Choroid plexus epithelial cell (primary cell): ENCODE measurements at places on chromosomes 2 and 18.
A peak's percentile ranks its signal among the peaks of the same experiment; 100 is the strongest.

DNA sequence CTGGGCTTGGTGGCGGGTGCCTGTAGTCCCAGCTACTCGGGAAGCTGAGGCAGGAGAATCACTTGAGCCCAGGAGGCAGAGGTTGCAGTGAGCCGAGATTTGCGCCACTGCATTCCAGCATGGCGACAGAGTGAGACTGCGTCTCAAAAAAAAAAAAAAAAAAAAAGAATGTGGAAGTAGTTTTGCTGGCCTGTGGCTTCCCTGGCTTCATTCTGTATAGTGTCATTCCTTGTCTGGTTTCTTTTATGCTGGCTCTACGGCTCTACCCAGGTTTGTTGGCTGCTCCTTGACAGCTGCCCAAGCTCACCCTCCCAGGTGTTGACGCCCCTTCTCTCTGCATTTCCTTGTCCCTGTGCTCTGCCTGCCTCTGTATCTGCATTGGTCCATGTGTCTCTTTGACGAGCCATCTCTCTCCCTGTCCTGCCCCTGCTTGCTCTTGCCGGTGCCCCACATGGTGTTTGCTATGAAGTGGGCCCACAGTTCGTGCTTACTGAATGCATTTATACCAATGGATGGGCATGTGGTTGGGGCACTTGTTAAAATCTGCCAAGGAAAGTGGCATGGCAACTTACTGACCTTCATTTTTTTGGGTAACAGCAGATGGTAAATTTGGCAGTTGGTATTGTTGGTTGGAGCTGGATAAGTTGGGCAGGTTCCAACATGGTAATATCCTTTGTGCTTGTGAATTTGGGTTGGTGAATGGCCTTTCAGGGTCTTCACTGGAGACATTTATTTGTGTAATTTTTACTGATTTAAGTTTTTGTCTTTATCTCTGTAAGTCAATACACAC is 113.9 kb downstream of the MAP4K4 start:
- DNase-seq: no peak

GRCh38 chr2:221501210-221501882 is 70.8 kb downstream of the EPHA4 start:
- peak; percentile 65 for DNase-seq

DNA sequence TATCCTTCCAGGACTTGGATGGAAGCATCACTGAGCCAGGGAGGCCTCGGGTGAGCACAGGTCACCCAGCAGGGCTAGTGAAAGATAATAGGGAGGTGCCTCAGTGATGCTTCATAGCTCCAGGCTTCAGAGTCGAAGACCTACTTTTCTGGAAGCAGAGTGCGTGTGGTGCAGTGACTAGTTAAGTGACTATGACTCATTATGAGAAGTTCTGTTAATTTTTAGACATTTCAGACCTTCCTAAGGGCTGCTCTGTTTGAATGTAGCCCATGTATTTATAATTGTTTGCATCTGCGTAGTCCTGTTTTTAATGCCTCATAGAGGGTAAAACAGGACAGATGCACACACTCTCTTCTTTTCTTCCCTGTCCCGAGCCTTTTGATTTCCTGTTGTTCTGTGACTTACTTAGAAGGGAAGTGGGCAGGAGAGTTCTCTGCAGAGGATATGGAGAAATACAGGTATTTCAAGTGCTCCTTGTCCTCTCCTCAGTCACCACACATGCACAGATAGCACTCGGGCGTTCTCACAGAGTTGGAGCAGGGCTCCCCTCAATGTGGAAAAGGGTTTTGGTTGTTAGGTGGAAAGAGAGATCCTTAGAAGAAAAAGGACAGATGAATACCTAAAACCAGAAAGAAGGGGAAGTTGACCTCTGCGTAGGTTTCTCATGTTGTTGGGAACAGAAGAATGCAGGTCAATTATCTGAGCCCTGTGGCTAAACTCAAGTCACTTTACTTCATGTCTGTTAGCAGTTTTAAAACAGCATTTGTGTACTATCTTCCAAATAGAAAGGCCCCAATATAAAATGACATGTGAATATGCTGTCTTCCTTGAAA is 34.7 kb downstream of the RALB start:
- DNase-seq: peak; percentile 72

- peak; percentile 72 for DNase-seq
These were observed 66.8 kb upstream of the ASAP2 start for GRCh38 chr2:9139491-9140443.

- DNase-seq: no peak
These were observed 90.3 kb upstream of the PHLPP1 start for GRCh38 chr18:62625019-62625418.

DNA sequence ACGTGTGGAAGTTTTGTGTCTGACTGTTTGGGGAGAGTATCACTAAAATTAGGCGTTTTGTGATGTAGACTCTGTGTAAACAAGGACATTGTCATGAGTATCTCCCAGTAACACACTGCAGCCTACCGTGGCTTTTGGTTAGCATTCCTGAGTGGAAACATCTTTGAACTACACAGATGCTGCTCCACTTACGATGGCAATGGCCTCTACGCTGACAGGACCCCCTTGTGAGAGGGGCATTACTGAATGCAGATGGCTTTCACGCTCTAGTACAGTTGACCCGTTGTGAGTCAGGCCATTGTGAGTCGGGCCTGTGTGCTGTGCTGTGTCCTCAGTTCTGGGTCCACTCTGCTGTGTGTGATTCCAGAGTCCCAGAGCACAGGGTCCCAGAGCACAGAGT is 34.4 kb upstream of the ADNP2 start:
- DNase-seq: peak; percentile 19

- peak; percentile 57 for DNase-seq
These were observed 58.8 kb upstream of the SIX2 start for GRCh38 chr2:45067859-45068570.

GRCh38 chr18:56168049-56168781 is 470.2 kb downstream of the TXNL1 start:
- peak; percentile 59 for DNase-seq

GRCh38 chr2:8821276-8822217 is 15.9 kb downstream of the KIDINS220 start:
- peak; percentile 80 for DNase-seq

- DNase-seq: no peak
These were observed 63.1 kb downstream of the CABYR start for GRCh38 chr18:24201699-24202687.

DNA sequence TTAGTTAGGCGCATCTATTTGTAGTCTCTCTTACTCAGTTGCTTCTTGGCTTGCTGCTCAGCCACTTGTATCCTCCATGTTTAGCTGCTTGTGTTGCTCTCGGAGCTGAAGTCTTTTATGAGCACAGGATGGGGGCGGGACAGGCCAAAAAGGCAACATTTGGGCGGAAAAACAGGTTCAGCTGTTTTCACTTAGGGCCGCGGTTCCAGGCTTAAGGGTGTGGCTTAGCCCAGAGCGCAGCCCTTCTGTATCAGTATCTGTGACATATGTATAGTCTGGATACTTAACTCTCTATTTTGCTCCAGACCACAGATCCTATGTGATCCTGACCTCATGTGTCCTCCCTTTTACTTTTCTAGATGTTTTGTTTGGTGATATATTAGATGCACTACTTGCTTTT is 763.5 kb downstream of the SUCLG1 start:
- DNase-seq: no peak

- DNase-seq: no peak
These were observed 169.6 kb downstream of the LRRTM1 start for GRCh38 chr2:80135001-80135400.

DNA sequence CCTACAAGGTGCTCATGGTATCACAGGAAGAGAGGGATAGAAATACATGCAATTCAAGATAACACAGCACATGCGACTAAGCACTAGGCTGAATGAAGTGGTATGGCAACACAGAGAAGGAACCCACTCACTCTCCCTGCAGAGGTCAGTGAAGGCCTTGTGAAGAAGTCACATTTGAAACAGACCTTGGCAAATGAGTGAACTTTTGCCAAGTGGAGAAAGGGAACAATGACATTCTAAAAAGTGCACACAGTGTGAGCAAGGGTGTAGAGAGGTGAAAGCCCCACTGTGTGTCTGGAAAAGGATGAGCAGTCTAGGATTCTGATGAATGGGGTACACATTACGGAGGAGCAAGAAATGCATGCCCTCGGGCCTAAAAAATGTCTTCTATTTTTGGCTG is 23.3 kb downstream of the KLF7 start:
- DNase-seq: no peak

- peak; percentile 84 for DNase-seq
These were observed 419.7 kb upstream of the TNP1 start for GRCh38 chr2:217279556-217279955.

GRCh38 chr18:45844938-45845337 is 19.5 kb downstream of the SIGLEC15 start:
- no peak for DNase-seq

DNA sequence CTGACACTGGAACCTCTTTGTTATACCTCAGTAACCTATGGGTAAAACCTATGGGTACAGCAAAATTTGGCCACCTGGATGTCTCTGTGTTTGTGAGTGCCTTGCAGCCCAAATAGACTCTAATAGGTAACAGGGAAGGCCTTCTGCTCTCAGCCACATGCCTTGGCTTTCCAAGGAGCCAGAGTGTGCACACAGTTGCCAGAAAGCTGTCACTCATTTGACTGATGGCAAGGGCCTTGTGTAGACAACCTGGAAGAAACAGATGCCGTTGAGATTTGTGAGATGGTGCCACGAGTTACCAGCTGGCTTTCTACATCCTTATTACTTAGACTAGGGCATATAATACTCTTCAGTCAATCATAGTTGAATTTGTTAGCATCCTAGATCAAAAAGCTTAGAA is 90.1 kb upstream of the RAB12 start:
- DNase-seq: no peak

DNA sequence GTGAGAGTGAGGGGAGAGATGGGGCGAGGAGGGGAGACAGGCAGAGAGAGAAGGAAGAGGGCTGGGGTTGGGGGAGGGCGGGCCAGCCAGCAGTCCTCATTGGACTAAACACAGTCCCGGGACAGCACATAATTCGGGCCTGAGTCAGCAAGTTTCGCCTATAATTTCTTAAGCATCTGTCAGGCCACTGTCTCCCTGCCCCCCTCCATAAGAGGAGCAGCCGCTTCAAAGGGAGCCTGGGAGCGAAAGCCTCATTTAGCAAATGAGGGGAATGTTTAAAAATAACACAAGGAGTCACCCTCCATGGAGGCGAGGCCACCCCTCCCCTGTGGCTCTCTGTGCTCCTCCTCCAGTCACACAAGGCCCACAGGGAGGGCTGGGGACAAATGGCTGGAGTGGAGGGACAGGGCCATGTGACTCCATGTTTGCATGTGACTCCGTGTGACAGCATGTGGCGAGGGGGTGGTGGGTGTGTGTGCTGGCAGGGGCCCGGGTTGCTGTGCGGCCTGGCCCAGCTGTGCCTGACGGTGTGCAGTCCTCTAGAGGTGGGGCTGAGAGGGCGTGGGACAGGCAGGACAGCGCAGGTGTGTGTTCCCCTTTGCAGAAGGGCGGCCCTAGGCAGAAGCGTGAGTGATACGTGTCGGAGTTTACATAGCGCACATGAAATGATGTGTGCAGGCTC is 162.4 kb downstream of the CELF4 start:
- DNase-seq: peak; percentile 30

DNA sequence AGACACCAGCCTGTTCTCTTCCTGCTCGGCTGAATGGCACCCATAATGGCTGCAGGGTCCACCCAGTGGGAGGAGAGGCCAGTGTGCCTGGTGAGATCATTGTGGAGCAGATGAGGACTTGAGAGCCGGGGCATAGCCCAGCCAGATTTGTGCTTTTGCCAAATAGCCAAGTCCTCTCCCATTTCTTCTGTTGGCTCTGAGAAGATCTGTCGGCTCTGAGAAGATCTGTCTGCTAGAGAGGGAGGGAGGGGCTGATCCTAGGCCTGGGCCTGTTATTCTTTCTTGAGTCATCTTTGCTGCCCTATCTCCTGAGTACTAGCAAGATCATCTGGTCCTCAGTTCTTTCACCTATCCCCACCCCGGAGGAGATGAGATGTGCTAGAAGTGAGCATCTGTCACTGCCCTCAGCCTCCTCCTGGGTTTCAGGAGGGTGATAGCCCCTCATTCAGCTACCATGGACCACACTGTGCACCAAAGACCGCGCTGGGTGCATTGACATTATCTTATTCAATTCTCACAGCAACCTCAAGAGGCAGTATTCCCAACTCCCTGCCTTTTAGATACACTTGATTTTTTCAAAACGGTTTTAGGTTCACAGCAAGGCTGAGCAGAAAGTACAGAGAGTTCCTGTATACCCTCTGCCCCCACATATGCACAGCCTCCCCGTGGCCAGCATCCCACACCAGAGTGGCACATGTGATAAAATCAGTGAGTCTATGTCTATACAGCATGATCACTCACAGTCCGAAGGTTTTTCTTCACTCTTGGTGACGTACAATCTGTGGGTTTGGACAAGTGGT is 98.6 kb downstream of the CAPN13 start:
- peak; percentile 58 for DNase-seq

DNA sequence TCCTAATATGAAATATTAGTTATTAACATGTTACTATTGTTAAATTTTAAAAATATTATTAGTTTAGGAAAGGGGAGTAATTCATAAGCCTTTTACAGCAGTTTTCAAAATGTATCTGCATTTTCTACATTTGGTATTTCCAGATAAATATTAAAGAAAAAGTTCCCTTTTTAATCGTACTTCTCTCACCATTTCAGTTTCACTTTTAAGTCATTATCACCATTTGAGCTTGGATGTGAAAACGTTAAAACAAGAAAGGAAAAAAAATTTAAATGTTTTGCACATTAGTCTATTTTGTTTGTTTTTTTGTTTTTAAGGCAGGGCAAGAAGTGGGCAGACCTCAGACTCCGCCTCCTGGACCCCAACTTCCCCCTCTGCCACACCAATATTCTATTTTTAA is 3.3 kb upstream of the SRSF7 start:
- DNase-seq: no peak

- no peak for DNase-seq
These were observed 225.7 kb downstream of the TCF4 start for GRCh38 chr18:55362303-55362702.

- DNase-seq: peak; percentile 17
These were observed 44.1 kb downstream of the ZNF385B start for GRCh38 chr2:179817181-179817841.

DNA sequence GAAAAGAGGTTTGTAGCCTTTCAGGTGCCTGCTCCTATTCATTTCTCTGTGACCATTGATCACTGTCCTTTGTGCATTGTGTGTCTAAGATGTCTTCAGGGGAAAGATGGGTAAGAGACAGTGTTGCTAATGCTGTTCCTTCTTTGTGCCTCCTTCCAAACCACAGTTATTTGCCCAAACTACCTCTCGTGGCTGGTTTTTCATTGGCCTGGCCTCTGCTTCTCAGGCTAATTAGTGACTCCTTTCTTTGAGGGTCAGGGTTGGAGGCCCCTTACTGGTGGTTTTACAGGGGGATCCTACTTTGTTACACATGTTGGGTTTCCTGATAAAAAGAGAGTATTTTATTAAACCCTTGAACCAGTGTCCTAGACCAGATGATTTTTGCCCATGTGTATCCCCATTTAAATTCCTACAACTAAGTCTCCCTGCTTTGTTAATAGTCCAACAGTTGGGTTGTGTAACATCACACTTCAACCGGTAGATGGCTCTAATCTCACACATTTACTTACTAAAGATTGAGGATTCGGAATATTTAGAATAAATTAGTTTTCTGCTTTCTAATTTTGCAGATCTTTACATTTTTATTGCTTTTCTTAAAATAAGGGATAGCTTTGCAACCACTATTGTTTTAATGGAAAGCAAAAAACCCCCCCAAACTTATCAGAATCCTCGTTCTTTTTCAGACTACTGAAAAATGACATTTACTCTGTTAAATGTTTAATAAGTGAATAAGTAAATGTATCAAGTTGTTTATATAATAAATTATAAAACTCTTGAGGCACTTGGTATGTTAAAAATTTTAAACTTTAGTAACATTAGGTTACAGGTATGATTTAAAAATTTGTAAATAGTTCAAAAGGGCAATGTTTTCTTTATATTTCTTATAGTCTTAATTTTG is 2.4 kb downstream of the MARS2 start:
- DNase-seq: peak; percentile 80
